ENCODE measurements at places on chromosomes 12 and 14.

DNA sequence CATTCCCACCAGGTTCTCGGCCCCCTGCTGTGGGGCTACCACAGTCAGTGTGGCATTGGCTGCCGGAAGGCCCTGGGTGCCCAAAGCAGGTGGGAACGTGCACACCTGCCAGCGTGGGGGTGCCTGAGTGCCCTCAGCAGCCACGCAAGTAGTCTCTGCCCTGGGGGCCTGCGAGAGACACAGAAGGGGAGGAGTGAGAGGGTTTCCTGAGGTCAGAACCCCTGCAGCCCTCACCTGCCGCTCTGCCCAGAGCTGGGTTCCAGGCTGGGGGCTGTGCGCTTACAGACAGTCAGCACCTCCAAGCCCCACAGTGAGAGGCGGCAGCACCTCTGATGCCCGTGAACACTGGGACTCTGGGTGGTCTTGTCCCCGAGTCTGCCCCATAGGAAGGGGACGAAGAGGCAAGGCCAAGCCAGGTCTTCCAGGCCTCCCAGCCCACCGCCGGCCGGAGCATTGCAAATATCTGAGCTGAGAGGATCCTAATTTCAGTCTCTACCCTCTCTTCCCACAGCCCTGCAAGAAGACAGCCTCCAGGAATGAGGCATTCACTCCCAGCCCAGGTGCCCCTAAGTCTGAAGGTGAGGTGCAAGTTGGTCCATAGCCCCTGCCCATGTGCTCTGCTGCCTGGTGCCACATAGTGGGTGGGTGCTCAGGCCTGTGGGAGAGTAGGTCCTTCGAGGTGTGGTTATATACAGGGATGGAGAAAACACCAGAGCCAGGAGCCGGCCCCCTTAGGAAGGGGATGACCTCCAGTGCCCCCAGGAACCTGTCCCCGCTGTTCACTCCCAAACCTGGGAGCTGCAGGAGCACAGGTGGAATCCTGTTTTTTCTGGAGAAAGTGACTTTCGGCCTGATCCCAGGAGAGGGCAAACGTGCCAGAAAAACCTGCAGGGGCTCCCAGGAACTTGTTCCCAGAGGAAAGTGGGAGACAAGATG, 291.1 kb upstream of the RTL1 start:
- no peak for DNase-seq

DNA sequence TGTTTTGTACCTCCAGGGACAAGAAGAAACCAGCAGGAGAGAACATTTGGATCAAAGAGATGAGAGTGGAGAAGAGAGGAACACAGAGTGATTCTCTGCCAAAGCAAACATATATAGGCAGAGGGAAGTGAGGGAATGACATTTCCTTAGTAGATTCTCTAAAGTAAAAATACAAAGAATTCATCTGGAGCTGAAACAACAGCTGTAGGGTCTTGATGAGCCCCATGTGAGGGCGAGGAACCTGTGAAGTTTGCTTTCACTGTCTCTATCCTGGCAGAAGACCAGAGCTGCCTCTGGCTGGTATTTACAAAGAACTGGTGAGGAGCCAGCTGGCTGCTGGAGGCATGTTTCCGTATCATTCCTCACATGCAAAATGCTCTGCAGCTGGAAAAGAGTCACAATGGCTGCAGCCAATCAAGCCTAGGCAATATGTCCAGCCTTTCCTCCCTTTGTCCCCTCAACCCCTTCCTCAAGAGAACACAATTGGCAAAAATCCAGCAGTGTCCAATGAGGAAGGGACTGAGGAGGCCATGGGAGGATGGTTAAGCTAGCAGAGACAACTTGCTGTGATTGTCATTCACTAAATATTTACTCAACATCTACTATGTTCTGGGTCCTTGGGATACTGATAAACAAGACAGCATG, 122.5 kb downstream of the PHLDA1 start:
- DNase-seq, result no peak

GRCh38 chr12:75666126-75666938, 154.9 kb upstream of the KRR1 start:
- no peak for DNase-seq

DNA sequence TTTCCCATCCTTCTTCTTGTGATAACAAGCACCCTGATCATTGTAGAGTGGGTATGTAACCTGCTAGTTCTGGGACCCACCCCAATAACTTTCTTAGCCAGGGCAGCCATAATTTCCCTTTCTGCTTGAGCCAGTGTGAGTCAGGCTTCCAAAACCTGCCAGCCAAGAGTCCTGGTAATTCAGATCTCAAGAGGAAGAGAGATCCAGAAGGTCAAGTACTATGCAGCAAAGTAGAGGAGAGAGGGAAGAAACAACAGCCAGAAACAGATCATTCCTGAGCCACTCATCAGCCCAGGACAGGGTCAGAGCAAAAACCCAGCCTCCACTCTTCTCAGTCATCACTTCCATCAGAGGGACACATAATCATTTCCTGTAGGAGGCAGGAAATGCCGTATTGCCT, 182.0 kb downstream of the DICER1 start:
- no peak for DNase-seq

DNA sequence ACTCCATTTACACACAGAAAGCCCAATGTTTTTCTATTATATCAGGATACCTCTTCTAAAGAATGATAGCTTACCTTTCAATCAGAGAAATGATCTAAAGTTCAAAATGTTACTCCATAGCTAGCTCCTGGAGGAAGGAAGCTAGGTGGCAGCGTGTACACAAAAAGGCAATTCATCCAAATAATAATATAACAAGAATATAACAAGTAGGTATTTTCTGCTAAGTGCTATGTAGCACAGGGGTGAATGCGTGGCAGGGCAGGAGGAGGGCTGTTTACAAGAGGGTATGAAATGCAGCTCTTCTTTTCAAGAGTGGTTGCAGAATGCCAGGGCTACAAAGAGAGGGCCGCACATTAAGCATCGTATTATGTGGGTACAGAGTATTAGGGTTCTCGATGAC, 663 bp upstream of the SNAPC1 start:
- DNase-seq, result no peak

DNA sequence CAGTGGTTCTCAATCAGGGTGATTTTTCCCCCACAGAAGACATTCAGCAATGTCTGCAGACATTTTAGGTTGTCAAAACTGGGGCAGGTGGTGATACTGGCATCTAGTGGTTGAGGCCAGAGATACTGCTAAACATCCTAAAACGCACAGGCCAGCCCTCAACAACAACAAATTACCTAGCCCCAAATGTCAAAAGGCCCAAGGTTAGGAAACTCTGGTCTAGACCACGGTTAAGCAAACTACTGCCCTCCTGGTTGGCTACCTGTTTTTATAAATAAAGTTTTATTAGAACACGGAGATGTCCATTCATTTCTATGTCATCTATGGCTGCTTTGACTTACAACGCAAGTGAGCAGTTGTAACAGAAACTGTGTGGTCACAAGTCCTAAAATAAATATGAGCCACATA, 186.7 kb downstream of the EFCAB11 start:
- DNase-seq, result peak; percentile 57

DNA sequence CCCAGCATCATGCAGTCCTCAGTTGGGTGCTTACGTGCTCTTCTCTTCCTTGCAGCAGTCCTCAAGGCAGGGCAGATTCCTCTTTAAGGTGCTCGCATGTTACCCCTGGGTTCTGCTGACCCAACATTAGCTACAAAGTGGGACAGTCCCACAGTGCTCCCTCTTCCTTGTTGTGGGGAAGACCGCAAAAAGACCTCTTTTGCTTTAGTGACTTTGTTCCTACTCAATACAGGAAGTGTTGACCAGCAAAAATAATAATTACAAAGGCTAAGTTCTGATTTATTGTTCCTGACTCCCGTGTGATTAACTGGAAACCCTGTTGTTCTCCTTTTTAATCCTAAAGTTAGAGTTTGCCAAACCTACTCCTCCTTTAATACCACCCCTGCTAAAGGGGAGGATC, 13.7 kb downstream of the PIGH start:
- no peak for DNase-seq

- DNase-seq, result no peak
Observed at GRCh38 chr14:91264151-91265150, 19.9 kb upstream of the GPR68 start.

All from NCI-H524 treated with DMSO at 0.1 percent for 48 hours (cell line).